NCI-H187 treated with DMSO at 0.1 percent for 48 hours (cell line): ENCODE measurements at places on chromosomes 5 and 9.

DNA sequence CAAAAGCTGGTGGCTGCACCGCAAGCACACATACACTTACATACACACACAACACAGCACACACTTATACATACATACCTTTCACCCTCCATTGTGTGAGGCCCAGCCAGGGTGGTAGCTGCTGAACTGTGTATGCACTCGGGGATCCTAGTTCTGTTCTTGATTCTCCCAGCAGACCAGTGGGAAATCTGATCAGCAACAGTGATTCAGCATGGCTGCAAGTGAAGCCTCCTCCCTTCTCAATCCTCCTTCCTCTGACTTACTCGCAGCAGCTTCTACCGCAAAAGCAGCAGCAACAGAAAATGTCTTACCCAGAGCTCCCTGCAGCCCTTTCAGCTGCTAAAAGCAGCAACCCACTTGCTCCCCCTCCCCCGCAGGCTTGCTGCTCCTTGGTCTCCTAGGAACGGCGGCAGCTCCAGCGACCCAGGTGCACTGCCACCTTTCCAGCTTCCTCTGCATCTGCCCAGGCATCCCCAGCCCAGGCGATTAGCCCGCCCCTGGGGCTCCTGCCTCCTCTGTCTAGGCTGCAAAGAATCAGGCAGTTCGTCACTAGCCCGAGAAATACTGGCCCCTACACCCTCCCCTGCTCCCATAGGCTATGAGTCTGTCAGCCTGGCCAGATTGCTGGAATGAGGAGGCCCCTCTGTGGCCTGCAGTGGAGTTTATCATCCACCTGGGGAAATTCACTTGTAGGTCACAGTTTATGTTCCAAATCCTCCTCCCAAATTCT is at the start of gene KLHL3:
KLHL3 (minus strand) TSS at position 535 of the 730 bp plus-strand sequence; CDS start at position 92, 443 bp downstream.
- peak; percentile 37 for DNase-seq

- no peak for DNase-seq
Measured at GRCh38 chr9:95478335-95478734, 38.4 kb downstream of the PTCH1 start.

GRCh38 chr9:105835721-105836120 is 141.4 kb downstream of the TMEM38B start:
- no peak for DNase-seq

DNA sequence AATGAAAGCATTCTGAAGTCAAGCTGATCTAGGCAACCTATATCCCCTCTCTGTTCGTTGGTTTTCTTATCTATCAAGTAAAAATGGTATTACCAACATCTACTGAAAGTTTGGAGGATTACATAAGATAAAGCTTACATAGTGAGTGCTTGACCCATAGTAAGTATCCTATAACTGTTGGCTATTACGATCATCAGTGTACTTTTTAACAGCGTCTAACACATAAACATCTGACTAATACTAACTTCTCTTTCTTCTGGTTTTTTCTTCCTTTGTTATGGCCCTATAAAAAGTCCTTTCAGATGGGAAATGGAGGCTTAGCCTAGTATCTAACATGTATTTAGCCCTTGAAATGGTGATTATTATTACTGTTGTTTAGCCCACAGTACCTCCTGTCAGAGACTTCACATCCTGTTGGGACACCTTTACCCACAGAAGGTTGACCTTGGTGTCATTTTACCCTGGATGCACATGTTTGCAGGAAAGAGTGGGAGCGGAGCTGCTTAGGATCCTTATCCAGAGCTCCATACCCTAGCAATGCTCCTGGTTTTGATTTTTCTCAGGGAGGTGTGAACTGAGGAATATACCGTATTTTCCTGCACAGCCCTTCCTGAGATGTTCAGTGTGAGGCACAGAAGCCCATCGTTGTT is 6.0 kb downstream of the INSYN2B start:
- DNase-seq = no peak

- DNase-seq = no peak
Measured at GRCh38 chr9:135359764-135360163, 119.8 kb upstream of the PPP1R26 start.

GRCh38 chr5:29134418-29134817 is 2059.1 kb upstream of the CDH6 start:
- DNase-seq = no peak

DNA sequence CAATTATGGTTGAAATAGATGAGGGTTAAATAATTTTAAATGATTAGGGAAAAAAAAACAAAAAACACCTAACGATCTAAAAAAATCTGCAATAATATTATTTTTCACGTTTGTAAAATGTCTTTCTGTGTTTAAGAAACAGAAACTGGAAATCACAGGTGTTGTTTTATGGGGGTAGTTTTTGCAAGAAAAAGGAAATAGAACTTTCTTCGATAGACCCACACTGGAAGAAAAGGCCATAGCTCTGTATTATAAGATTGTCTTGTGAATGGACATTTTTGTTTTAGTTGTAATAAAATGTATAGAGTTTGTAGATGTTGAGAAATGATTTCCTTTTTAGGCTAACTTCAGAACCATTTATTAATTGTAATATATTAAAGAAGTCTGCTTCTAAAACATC is 5.5 kb downstream of the CSNK1G3 start:
- no peak for DNase-seq

DNA sequence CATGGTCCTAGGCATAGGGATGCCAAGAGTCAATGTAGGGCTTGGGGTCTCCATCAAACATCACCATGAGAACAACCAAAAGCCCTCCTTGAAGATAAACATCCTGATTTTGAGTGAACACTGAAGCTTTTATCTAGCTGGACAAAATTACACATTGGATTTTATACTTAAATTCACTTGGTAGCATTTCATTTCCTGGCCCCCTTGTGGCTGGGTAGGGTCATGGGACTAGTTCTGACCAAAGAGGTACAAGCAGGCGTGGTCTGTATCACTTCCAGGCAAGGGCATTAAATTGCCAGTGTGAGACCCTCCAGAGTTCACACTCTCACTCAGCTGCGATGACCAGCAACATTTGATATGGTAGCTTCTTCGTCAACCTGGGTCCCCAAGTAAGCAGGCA is 320.3 kb downstream of the ACTL7B start:
- DNase-seq = no peak

DNA sequence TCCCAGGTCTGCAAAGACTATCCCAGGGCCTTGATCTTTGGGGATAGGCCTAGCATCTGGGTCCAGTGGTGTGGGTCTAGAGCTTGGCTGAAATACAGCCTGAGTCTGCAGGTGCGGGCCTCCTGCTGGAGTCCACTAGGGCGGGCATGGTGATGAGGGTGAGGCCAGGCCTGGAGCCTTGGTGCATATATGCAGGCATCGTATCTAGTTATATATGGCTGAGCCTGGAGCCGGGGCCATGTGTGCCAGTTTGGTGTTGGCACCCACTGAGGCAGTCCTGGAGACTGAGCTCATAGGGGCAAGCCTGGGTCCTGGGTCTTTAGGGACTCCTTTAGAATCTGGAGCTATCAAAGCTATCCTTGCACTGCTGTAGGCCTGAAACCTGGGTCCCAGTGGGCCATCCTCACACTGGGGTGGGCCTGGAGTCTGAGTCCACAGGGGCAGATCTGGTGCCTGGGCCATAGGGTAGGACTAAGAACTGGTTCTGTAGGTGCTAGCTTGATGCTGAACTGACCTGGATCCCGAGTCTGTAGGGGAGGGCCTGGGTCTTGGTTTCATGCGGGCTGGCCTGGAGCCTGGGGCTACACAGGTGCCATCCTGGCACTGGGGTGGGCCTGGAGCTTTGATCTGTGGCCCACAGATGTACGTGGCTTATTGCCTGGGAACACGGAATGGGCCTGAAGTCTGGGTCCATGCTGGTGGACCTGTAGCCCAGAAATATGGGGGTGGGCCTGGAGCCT is 346.5 kb upstream of the MEF2C start:
- DNase-seq = no peak

DNA sequence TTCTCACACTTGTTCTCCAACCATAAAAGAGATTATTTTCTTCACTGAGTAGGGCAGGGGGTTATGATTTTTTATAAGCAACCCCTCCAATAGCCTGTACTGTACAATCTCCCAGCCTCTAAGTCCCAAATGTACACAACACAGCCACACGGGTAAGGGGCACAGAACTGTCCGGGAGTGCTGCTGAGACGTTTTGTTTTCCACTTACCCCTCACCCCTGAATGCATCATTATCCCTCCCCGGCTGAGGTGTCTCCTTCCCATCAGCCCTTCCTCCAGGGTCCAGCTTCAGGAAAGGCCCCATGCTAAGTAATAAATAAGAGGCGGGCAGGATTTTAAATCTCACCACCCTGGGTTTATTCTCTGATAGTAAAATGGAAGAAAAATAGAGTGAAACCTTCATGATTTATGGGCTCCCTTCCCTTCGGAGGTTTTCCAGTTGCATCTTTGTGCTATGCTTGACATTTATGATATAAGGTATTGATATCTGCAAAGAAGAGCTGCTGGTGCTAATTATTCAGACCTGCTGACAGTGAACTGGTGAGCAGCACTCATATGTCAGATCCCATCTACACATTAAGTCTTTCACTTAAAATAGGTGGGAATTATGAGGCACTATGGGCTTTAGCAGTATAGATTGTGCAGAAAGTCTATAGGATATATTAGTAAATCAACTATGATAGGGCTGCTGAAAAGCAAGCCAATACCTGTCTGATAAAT is 67.2 kb upstream of the MEGF10 start:
- no peak for DNase-seq

DNA sequence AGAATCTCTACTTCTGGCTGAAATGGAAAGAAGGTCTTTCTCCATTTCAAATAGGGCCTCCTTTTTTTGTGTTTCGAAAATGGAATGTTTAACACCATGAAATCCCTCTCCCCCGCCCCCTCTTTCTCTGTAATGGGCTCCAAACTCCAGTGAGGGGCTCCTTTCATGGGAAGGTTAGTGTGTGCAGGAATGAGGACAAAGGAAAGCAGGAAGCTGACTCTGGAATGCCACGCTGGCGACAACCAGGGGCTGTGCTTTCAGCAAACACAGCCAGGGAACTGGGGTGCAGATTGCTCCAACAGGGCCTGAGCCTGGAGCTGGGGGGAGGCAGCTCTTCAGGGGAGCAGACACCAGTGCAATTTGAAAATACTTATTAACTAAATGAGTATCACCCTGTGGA is 82.8 kb downstream of the CRB2 start:
- no peak for DNase-seq

GRCh38 chr5:95369782-95370181 is 21.4 kb upstream of the FAM81B start:
- no peak for DNase-seq

DNA sequence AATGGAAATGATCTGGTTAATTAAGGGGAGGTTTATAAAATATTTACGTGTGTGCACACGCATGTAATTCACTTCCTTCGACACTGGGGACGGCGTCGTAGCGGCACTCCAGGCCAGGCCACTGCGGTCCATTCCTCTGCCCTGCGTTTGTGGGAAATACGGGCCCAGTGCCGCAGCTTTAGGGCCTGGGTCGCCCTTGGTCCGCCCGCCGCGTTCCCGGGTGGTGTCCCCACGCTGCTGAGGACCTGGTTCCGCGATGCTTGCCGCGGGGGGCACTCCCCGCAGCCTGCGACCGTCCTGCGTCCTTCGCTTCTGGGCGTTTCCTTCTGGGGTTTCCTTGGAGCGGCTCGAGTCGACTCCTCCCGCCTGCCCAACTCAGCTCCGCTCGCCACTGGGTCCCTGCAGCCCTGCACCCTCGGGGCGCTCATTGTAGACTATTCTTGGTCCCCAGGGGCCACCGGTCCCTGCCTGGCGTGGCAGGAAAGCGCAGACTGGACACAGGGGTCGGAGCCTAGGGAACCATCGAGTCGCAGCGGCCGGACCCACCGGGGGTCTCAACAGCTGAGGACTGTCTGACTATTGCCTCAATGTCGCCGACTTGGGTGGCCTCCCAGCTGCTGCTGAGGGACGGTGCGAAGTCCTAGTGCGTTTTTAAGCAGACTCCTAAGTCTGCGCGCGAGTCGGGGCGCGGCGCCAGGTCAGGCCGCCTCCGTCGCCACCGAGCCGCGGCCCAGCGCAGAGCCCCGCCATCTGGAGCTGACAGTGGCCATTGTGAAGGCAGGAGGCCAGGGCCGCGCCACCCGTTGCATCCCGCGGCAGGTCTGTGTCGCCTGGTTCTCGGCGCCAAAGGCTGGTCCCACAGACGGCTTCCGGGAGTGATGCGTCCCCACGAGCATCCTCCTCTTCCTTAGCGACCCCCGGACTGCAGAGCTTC is 4.4 kb upstream of the IRX1 start:
- no peak for DNase-seq

DNA sequence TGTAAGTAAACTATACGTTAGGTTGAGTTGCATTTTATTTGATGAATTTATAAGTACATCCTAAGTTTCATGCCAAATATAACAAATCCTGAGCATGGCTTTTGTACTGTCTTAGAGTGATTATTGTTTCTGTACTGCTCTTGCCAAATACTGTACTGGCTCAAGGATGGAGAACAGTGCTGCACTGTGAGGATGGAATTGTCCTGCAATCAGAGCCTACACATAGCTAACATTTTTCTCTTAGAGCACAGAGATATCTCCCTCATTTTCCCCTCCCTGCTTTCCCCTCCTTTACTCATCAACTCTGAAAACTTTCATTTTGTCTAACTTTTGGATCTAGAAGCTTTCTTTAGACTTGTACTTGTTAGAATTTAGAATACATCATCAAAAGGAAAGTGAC is 28.3 kb downstream of the LRRC70 start:
- no peak for DNase-seq

GRCh38 chr9:27450752-27451151 is 73.3 kb upstream of the IFNK start:
- no peak for DNase-seq

GRCh38 chr9:135332979-135333748 is 146.4 kb upstream of the PPP1R26 start:
- no peak for DNase-seq

GRCh38 chr5:39740404-39740803 is 315.6 kb upstream of the DAB2 start:
- no peak for DNase-seq

DNA sequence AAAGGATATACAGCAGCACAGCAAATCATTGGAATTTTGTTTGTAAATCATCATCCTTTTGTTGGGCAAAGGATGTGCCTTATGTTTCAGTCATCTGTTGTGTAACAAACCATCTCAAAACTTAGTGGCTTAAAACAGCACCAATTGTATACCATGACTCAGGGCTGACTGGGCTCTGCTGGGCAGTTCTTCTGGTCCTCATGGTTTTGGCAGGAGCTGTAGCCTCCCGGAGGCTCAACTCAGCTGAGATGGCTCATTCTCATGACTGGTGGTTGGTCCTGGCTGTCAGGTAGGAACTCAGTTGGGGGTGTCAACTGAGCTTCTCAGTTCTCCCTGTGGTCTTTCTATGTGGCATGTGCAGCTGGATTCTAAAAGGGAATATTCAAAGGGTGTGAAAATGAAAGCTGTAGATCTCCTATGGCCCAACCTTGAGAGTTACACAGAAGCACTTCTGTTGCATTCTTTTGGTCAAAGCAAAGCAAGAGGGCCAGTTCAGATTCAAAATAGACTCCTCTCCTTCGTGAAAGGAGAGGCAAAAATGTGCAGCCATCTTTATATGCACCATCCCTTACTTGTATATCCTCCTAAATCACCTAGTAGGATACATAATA is 39.1 kb upstream of the CPEB4 start:
- no peak for DNase-seq

DNA sequence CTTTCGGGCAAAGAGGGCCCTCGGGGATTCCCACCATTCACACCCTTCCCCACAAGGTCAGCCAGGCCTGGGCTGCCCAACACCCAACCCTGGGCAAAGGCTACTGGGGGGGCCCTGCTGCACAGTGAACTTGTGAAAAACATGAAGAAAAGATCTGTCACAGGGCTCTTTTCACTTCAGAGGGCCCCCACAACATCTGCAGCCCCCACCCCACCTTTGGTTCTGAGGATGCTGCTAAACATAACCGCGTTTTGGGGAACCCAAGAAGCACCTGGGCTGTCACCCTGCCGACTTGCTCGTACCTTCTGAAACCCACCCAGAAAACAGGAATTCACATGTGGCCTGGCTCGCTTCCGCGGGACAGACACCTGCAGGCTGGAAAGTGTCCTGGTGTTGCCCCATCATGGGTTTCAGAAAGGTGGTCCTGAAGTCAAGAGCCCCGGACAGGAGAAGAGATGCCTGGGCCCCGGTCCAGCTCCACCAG is 29.3 kb downstream of the B4GALT1 start:
- no peak for DNase-seq
